Caki2 (cell line): ENCODE measurements at places on chromosomes 16 and 17. TPM values are rescaled to one million over a fixed set of nuclear protein-coding genes. Genes with fewer than 3 reads are reported as not detected.

- DNase-seq, result no peak
These were observed 17.5 kb downstream of the EMC8 start for GRCh38 chr16:85781695-85782370.

- DNase-seq, result no peak
These were observed 431 bp downstream of the SLFN11 start for GRCh38 chr17:35372846-35373533.

GRCh38 chr17:28407130-28407973 lies 1.3 kb upstream of the SLC46A1 start:
- no peak for DNase-seq

DNA sequence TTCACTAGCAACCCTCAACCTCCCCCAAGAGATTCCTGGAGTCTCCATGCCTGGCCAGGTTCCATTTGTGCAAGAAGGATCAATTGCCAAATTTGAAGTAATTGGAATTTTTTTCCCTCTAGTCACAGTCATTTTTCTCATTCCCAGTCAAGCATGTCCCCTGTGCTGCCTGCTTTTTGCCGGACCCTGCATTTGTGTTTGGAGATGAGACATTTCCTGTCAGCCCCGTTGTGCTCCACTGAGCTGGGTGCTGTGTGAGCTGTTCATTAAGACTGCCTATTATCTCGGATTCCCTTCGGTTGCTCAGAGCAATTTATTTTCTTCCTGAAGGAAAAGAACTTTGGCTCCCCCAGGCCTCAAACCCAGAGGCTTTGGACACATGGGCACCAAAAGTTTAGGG lies 201.0 kb upstream of the NLRP1 start:
- DNase-seq, result peak; percentile 90

DNA sequence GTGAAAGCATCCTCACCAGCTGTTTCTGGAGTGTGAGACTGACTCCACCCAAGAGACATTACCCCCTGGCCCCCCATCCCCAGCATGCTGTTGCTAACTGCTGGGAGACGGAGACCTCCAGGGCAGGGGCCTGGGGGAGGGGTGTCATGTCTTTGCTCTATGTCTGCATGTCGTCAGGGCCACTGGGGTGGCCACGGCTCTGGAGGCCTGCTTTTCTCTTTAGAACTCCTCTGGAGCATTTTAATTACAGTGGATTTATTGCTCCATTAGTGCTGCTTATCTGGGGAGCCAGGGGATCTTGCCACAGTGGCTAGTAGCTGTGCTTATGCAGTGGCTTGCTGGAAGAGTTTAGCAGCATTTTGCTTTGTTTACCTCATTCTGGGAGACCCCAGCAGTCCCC lies 32.3 kb downstream of the CLEC16A start:
- DNase-seq, result no peak

The HCRT gene
- not detected in 2 replicates for total RNA-seq

The KRT33B gene
- not detected in 2 replicates for total RNA-seq

The TBC1D3C gene
- total RNA-seq, result not detected in 2 replicates
